T-cell (primary cell): ENCODE measurements at places on chromosomes 3 and 15.

DNA sequence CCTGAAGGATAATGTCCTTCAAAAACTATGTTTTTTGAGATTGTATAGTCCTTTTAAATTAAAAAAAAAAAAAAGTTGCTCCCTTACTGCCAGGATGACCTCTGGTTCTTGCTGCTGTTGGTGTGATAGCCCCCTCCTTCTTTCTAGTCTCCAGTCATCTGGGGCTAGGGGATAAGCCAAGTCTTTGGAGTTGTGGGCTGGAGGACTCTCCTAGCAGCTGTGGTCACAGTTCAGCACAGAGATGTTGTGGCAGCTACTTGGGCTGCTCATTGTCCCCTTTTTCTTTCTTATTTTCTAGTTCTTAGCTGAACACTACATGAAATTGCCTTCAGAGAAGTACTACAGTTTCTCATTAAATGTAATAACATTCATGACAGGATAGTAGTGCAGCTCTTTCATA lies 39.2 kb upstream of the APH1B start:
- DNase-seq, result no peak

GRCh38 chr15:31567861-31568260 lies 241.2 kb downstream of the KLF13 start:
- DNase-seq, result no peak

DNA sequence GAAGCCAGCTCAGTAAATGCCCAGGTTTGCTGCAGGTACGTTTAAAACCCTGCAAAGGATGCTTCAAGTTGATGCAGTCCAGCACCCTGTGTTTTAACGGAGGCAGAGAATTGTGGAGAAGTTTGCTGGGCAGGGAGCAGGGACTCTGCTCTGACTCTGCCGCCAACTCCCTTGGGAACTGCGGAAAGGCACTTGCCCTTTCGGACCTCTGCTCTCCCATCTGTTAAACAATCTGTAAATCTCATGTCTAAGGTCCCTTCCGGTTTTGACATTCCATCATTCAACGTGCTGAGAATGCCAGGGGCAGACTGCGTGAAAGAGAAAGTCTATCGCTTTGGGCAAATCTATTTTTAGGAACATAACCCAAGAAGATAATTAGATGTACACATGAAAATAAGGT lies 184.5 kb downstream of the OPA1 start:
- DNase-seq, result no peak

DNA sequence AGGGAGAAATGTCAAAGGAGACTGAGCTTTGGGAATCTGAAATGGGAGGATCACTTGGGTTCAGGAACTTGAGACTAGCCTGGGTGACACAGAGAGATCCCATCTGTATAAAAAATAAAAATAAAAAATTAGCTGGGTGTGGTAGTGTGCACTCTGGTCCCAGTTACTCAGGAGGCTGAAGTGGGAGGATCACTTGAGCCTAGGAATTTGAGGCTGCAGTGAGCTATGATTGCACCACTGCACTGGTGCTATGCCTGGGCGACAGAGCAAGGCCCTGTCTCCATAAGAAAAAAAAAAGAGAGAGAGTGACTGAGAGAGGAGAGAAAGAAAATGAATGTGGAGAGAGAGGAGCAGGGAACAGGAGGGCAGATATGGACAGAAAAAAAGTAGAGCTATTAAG lies 72.8 kb downstream of the SENP2 start:
- no peak for DNase-seq

- DNase-seq, result no peak
These were observed 16.3 kb upstream of the ATP13A3 start for GRCh38 chr3:194503081-194503531.

GRCh38 chr3:190772831-190773230 lies 89.7 kb downstream of the GMNC start:
- DNase-seq, result no peak

DNA sequence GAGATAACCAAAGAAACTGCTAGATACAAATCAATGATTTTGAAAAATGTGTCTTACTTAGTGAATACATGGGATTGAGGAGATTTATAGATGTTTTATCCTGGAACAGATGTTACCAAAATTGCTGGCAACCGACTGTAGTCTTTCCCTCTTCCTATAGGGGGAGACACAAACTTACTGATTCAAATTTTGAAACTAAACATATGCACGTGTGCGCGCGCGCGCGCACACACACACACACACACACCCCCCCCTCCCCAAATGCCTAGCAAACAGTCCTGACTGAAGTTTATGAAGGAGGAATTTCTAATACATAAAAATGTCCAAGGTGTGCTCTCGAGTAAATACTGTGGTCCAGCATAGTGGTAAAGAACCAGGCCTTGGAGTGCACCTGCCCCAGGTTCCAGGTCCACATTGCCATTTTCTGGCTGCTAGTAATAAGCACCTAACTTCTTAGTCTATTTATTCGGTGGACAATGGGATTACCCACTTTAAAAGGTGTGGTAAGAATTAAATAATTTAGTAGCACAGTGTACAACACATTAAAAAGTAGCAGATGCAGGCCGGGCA lies 18.5 kb upstream of the C3orf62 start:
- peak; percentile 18 for DNase-seq

- DNase-seq, result no peak
These were observed 279.1 kb upstream of the TTC14 start for GRCh38 chr3:180322829-180323228.

DNA sequence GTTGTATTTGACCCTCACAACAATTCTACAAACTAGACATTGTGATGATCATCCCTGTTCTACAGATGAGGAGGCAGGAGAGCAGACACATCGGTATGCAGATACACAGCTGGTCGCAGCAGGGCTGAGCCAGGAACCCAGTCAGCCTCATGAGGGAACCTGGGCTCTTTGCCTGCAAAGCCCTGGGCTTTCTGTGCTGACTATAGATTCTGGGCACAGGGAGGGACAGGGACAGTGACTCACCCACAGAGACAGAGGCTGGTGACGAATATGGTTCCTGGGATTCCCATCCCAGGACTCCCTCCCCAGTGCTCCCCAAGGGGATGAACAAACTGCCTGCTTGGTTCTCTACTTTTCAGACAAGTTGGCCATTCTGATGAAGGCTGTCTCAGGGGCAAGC lies 3.8 kb upstream of the CAMP start:
- no peak for DNase-seq

DNA sequence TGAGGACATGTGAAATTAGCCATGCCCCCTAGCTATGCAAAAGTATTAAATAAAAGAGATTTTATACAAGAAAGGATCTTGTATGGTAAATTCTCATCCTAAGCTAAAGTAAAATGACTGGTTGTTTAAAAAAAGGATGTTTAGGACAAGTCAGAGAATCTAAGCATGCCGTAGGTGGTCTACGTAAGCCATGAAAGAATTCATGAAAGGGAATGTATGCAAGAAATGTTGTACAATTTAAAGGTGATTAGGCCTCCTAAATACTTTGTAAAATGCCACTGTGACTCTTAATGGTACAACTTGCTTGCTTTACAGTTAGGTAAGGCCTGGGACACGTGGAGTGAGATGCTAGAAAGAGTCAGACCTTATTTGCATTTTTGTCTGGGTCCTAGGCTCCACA lies 209.0 kb downstream of the EFHB start:
- no peak for DNase-seq

- peak; percentile 36 for DNase-seq
These were observed 296.3 kb downstream of the UACA start for GRCh38 chr15:70466895-70467529.

DNA sequence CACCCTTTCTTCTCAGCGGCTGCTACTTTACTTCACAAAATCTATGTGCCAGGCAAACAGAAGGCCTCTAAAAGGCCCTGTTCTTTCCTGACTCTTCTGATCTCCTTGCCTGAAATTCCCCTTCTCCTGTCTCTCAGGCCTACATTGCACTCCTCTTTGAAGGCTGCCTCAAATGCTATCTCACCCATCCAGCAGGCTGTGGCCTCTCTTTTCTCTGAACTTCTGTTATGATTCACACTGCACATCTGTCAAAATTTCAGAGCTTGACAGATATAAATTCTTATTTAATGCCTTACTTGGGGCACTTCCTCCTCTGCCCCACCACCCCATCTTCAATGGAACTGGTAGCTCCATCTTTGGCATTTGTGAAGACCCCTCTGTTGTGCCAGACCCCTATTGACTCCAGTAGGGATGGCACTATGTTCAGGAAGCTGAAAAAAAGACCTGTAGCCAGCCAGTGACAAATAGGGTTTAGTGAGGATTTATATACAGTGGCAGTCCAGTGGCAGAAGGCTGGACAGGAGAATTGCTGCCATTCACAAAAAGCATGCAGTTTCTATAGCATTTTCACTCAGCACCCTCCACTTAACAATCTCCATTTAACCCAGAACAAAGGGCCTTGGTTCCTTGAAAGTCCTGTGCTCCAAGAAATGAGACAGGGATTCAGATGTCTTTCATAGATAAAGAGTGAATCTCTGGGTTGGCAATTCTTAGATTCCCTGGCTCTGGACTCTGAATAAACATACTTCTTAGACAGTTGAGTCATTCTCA lies 415.8 kb upstream of the GRM7 start:
- DNase-seq, result no peak

DNA sequence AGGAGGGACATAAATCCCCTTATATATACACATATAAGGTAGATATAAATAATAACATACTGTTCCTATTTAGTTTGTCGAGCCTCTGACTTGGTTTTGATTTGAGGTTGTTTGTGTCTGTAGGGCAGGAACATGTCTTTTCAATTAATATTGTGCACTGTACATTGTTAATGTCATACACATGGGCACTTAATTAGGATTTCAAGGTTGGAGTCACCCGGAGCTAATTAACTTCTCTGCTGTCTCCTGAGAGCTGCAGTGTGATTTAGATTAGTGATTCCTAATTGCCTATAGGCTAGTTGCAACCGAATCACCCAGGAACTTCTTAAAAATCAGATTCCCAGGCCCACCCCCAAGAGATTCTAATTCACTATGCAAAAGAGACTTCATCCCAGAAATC lies 50.4 kb upstream of the FILIP1L start:
- no peak for DNase-seq

GRCh38 chr3:112409041-112409440 lies 76.1 kb downstream of the CD200 start:
- no peak for DNase-seq

GRCh38 chr3:121948641-121949040 lies 54.4 kb downstream of the SLC15A2 start:
- no peak for DNase-seq

DNA sequence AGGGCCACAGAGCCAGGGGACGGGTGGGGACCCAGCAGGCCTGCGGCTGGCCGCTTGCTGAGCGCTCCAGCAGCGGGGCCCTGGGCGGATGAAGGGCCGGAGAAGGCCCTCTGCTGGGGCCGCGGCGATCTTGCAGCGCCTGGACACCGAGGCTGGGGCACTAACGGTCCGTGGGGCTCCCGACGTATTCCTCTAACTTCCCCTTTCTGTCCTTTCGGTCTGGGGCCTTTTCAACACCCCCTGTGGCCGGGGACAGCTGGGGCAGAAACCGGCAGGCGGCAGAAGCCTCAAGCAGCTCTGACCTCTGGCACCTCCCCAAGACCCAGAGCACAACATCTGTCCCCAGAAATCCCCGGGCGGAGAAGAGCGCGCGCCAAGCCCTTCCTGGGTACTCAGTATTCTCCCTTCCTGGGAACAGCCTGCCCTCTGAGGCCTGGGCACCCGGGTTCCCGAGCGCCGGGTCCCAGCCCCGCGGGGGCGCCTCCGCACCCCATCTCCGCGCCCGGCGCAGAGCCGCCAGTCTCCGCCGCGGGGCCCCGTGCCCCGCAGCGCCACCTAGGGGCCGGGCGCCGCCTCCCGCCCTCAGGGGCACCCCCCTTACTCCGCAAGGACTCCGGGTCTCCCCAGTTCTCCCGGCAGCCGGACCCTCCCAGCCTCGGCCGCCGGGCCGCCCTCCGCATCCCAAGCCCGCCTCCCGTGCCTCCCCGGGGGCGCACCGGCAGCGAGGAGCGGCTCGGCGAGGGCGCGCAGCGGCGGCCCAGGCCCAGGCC lies 582 bp upstream of the SLCO3A1 start:
- peak; percentile 58 for DNase-seq

GRCh38 chr15:99365242-99365641 lies 114.0 kb downstream of the LRRC28 start:
- no peak for DNase-seq

- DNase-seq, result no peak
These were observed 399.7 kb upstream of the NR2F2 start for GRCh38 chr15:95930659-95931375.

- no peak for DNase-seq
These were observed 867.4 kb downstream of the ROBO1 start for GRCh38 chr3:78900426-78900825.

DNA sequence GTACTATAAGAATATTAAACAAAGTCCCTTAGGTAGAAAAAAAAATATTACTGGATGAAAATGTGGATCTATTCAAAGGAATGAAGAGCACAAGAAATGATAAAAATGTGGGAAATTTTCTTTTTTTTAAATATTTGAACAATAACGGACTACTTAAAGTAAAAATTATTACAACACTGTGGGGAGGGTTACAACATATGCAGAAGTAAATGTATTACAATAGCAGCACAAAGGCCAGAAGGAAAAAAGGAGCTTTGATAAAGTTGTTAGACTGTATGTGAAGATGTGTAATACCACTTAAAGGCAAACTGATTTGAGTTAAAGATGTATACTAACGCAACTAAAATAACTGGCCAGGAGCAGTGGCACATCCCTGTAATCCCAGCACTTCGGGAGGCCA lies 427.1 kb downstream of the SHQ1 start:
- no peak for DNase-seq

GRCh38 chr3:45244356-45244755 lies 18.3 kb upstream of the TMEM158 start:
- no peak for DNase-seq

DNA sequence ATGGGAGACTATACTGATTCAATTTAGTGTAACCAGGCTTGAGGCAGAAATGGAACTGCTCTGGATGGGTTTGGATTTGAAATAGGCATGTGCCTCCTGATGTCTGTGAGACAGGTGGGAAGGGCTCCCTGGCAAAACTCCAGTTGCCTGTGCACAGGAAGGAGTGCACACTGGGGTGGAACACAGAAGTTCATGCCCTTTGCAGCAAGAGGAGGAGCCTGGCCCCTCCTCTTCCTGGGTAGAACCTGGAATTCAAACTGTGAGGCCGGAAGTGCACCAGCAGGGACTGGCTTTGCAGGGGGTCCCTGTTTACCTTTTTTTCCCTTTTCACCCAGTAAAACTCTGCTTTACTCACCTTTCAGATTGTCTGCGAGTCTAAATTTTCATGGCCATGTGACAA lies 99.9 kb downstream of the GMPS start:
- DNase-seq, result no peak

DNA sequence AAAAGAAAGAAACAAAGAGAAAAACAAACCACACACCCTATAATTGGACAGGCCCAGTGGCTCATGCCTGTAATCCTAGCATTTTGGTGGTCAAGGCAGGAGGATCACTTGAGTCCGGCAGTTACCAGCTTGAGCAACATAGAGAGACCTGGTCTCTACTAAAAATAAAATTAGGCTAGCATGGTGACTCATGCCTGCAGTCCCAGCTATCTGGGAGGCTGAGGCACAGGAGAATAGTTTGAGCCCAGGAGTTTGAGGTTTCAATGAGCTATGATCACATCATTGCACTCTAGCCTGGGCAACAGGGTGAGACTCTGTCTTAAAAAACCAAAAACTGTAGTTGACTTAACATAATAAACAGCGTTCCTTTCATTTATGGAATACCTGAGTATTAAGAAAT lies 72.3 kb upstream of the ST3GAL6 start:
- no peak for DNase-seq
